ENCODE measurements at places on chromosomes 12 and 14. TPM values are rescaled to one million over a fixed set of nuclear protein-coding genes. Genes with fewer than 3 reads are reported as not detected.

SMCO2 gene
- not detected for total RNA-seq

HCAR3 gene
- not detected for total RNA-seq

MANSC4 gene
- total RNA-seq: 0.39 TPM

TMPRSS12 gene
- total RNA-seq: not detected

KRT7 gene
- total RNA-seq: 8.4 TPM

PMCH gene
- not detected for total RNA-seq

GPX2 gene
- not detected for total RNA-seq

DNA sequence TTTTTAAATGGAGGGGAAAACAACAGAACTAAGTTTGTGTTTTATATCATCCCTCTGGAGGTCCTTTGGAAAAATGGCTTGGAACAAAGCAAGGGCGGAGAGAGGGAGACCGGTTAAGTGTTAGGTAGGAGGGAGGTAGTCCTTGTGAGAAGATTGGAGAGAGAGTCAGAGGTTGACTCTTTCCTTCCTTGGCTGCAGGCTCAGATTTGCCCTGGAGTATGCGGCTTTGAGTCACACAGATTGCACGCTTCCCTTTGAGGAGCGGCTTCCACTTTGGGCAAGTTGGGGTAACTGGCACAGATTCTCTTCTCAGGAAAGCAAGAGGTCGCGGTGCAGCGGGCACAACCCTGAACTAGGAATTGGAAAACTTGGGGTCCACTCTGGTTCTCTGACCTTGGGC lies 9.9 kb downstream of the SOCS2 start:
- H3K27ac ChIP-seq: no peak overlapping the region
- no peak overlapping the region for H3K4me3 ChIP-seq
- no peaks in the 10 kb centered on the region for H3K27me3 ChIP-seq
- peaks cover 6% of the 10 kb centered on the region for H3K4me1 ChIP-seq
- DNase-seq: no peak

- H3K4me3 ChIP-seq: no peak overlapping the region
- no peaks in the 10 kb centered on the region for H3K4me1 ChIP-seq
- H3K27me3 ChIP-seq: no peaks in the 10 kb centered on the region
- DNase-seq: no peak
- peaks cover 22% of the 10 kb centered on the region for H3K36me3 ChIP-seq
- no peak overlapping the region for H3K27ac ChIP-seq
These were observed 9.1 kb downstream of the CEP170B start for GRCh38 chr14:104874110-104874531.

- no peak overlapping the region for H3K4me3 ChIP-seq
- H3K36me3 ChIP-seq: no peaks in the 10 kb centered on the region
- DNase-seq: no peak
- no peak overlapping the region for H3K27ac ChIP-seq
- H3K4me1 ChIP-seq: no peaks in the 10 kb centered on the region
These were observed 78.7 kb downstream of the FSCB start for GRCh38 chr14:44428231-44428945.

GRCh38 chr12:66678338-66679275 lies at the start of gene GRIP1:
TSS of gene GRIP1 (minus strand) at chr12:66679076. CDS start at chr12:66678904, 172 bp downstream.
- no peaks in the 10 kb centered on the region for H3K27me3 ChIP-seq
- peaks cover 25% of the 10 kb centered on the region for H3K4me1 ChIP-seq
- no peaks in the 10 kb centered on the region for H3K36me3 ChIP-seq
- H3K27ac ChIP-seq: no peak within 1 kb of the TSS

- no peak overlapping the region for H3K4me3 ChIP-seq
- DNase-seq: peak; percentile 19
- no peak overlapping the region for H3K27ac ChIP-seq
- no peaks in the 10 kb centered on the region for H3K27me3 ChIP-seq
These were observed 31.7 kb downstream of the GALNT4 start for GRCh38 chr12:89492883-89493282.

- peaks cover 31% of the 10 kb centered on the region for H3K4me1 ChIP-seq
- H3K4me3 ChIP-seq: peak overlapping the region; percentile 63
- H3K36me3 ChIP-seq: no peaks in the 10 kb centered on the region
These were observed 8.4 kb upstream of the SIX1 start for GRCh38 chr14:60657456-60658210.

DNA sequence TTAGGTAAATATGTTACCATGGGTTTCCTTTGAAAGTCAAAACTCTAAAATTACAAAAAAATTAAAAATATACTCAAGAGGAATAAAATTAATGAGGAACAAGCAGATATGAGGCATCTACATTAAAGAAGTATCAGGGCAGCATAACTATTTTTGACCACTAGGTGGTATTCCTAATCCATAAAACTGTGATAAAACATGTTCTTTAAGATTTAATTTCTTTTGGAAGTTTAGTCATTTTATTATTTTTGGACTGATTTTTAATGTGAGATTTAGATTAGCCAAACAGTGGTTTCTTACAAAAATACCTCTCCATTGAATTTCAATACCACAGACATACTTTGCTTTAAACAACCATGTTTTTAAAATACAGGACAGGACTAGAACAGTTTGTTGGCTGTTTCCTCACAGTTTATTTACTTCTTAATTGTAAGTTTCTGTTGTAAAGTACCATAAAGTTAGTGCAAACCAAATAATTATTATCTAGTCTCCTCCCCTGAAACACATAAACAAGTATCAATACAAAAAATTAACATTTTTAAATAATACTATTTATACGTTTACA lies 49.8 kb downstream of the NTS start:
- H3K36me3 ChIP-seq: no peaks in the 10 kb centered on the region
- no peak overlapping the region for H3K4me3 ChIP-seq
- H3K4me1 ChIP-seq: no peaks in the 10 kb centered on the region
- no peak overlapping the region for H3K27ac ChIP-seq
- H3K27me3 ChIP-seq: no peaks in the 10 kb centered on the region
- DNase-seq: no peak

DNA sequence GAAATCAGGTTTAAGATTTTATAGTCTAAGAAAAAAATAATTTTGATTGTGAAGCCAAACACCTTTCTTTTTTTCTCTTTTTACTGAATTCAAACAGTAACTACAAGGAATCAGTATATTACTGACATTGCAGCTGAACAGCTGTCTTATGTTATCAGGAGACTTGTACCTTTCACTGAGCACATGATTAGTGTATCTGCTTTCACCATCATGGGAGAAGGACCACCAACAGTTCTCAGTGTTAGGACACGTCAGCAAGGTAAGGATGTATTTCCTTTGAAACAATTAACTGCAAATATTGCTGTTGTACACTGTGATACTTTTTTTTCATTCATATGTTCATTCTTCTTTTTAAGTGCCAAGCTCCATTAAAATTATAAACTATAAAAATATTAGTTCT lies 50.8 kb downstream of the PTPRQ start:
- DNase-seq: no peak
- no peak overlapping the region for H3K27ac ChIP-seq
- no peaks in the 10 kb centered on the region for H3K27me3 ChIP-seq
- no peak overlapping the region for H3K4me3 ChIP-seq

GRCh38 chr14:52067873-52068614 lies 815 bp downstream of the NID2 start:
- no peaks in the 10 kb centered on the region for H3K27me3 ChIP-seq
- H3K27ac ChIP-seq: peak overlapping the region; percentile 91

- DNase-seq: no peak
- H3K4me3 ChIP-seq: no peak overlapping the region
- peaks cover 100% of the 10 kb centered on the region for H3K4me1 ChIP-seq
- H3K36me3 ChIP-seq: no peaks in the 10 kb centered on the region
- peak overlapping the region; percentile 80 for H3K27ac ChIP-seq
These were observed 48.6 kb downstream of the ITPK1 start for GRCh38 chr14:93067088-93067487.

- no peaks in the 10 kb centered on the region for H3K27me3 ChIP-seq
- no peaks in the 10 kb centered on the region for H3K4me1 ChIP-seq
- DNase-seq: no peak
- H3K36me3 ChIP-seq: no peaks in the 10 kb centered on the region
- H3K4me3 ChIP-seq: no peak overlapping the region
These were observed 99.6 kb downstream of the PTPN11 start for GRCh38 chr12:112518365-112518735.

DNA sequence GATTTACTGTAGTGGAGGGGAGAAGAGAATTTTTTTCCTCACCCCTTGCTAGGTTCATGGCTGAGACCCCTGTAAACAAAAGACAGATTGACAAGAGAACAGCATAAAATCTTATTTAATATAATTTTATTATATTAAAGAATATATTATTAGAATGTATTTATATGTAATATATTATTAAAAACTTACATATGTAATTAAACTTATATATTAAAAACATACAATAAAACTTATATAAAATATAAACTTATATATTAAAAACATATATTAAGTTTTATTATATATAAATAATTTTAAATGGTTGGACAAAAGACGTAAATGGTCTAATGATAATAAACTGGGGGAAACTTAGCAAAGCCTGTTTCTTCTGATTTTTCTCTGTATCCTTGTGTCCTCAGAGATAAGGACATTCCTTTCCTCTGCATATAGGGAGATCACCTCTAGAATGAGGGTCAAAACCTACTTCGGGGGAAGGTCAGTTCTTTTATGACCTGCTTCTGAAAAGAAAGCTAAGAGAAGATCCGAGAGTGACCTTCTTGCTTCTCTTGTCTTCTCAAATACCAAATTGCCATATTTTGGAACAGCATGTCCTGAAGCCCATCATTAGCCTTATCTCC lies 8.9 kb upstream of the PPM1H start:
- no peak overlapping the region for H3K27ac ChIP-seq
- no peaks in the 10 kb centered on the region for H3K27me3 ChIP-seq
- H3K4me1 ChIP-seq: no peaks in the 10 kb centered on the region
- H3K36me3 ChIP-seq: no peaks in the 10 kb centered on the region
- H3K4me3 ChIP-seq: no peak overlapping the region
- no peak for DNase-seq

- H3K4me1 ChIP-seq: peaks cover 27% of the 10 kb centered on the region
- peak overlapping the region; percentile 68 for H3K27ac ChIP-seq
- DNase-seq: no peak
These were observed 20.4 kb downstream of the FOS start for GRCh38 chr14:75299059-75299458.

DNA sequence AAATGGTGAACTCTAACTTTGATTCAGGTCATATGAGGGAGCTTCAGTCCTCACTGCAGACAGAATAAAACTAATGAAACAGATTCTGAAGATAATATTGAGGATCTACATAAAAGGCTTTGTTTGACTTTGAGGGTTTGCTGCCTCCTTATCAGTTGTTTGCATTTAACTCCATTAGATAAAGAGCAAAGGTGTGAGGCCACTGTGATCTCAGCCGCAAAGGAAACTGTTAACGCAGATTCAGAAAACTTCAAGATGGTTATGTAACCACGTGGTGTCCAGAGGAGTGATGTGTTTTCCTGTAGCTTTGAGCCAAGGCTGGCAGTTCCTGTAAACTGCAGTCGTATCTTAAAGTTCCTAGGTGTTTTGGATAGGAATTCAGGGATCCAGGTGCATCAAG lies 67.8 kb downstream of the METTL25 start:
- H3K27ac ChIP-seq: no peak overlapping the region
- DNase-seq: no peak
- no peaks in the 10 kb centered on the region for H3K4me1 ChIP-seq
- H3K27me3 ChIP-seq: no peaks in the 10 kb centered on the region
- no peak overlapping the region for H3K4me3 ChIP-seq

GRCh38 chr12:49187184-49187583 lies 1.7 kb downstream of the TUBA1A start:
- peaks cover 23% of the 10 kb centered on the region for H3K36me3 ChIP-seq
- peak overlapping the region; percentile 95 for H3K27ac ChIP-seq
- DNase-seq: peak; percentile 93
- no peaks in the 10 kb centered on the region for H3K27me3 ChIP-seq
- H3K4me3 ChIP-seq: peak overlapping the region; percentile 78
- peaks cover 16% of the 10 kb centered on the region for H3K4me1 ChIP-seq

DNA sequence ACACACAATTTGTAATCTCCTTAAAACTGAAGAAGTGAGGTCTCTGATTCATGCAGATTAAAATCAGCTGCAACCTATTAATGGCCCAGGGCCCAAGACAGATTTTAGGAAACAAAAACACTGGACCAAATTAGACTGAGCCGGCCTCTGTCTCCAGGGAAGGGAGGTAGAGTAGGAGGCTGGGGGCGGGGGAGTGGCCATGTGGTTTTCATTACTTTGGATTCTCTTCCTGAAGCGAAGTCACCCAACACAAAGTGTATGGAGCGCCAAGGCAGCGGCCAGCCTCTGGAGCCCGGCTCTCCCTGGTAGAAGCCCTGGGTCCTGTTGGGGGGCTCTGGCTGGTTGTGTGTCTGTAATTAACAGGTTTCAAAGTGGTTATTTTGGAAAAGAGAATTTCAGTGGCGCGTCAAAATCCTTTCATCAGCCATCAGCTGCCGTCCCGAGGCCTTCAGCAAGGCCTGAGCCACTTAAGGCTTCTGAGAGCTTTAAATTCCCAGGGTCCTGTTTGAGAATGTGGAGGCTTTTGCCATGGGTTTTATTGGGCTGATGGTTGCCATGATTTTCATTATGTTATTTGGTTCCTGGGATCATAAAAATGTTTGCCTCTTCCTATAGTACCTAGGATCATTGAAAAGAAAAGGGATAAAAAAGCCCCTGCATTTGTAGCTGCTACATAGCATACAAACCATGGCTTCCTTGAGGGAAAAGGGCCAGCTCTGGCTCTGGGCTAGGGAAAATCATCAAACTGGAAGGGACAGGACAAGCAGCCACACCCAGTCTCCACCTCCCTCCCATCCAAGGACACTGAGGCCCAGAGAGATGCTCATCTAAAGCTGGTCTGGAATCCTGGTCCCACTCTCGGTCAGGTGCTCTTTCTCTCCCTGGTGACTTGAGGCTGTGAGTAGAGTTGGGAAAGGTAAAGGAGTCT lies 282.4 kb downstream of the ZFP36L1 start:
- no peak overlapping the region for H3K4me3 ChIP-seq
- H3K36me3 ChIP-seq: no peaks in the 10 kb centered on the region
- H3K27me3 ChIP-seq: no peaks in the 10 kb centered on the region
- H3K4me1 ChIP-seq: peaks cover 40% of the 10 kb centered on the region
- H3K27ac ChIP-seq: peak overlapping the region; percentile 74
- no peak for DNase-seq

DNA sequence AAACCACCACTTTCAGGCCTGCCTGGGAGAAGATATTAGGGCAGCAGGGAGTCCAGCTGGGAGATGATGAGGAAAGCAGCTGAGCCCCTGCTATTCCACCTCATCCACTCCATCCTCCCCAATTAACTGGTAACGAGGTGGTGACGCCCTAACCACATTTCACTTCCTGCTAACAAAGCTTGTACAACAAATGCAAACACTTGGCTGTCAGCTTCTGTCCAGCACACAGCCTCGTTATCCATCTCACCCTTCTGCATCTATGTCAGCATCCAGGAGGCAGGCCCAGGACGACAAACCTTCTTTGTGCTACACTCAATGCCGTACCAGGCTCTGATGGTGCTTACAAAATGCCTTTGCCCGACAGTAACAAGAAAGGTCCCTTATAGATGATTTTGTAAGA lies 225.4 kb downstream of the APAF1 start:
- no peaks in the 10 kb centered on the region for H3K36me3 ChIP-seq
- no peak overlapping the region for H3K4me3 ChIP-seq
- H3K27ac ChIP-seq: no peak overlapping the region
- H3K27me3 ChIP-seq: no peaks in the 10 kb centered on the region
- DNase-seq: no peak

DNA sequence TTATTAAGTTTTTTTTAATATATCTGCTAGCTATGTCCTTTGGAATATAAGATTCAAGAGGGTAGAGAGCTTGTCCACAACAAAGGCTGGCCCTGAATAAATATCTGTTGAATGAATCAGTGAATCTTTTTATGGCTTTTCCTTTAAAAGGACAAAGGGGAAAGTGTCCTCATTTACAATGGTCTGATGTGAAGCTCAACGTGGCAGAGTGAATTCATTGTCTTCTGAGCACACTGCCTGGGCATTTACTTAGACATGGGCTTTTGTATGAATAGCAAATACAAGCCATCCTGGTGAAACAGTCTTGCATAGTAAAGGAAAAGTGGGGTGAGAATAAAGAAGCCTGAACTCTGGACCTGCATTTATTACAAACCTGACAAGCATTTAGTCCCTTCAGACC lies 201.2 kb downstream of the NELL2 start:
- H3K36me3 ChIP-seq: no peaks in the 10 kb centered on the region
- H3K4me1 ChIP-seq: no peaks in the 10 kb centered on the region
- no peak for DNase-seq
- no peak overlapping the region for H3K4me3 ChIP-seq
- no peaks in the 10 kb centered on the region for H3K27me3 ChIP-seq
